ENCODE measurements at places on chromosomes 4 and X. TPM values are rescaled to one million over a fixed set of nuclear protein-coding genes. Genes with fewer than 3 reads are reported as not detected.

Gene CCNA2
- total RNA-seq = 51.3 TPM

Gene SUPT20HL1
- total RNA-seq = not detected

Gene CETN2
- total RNA-seq = 17.3 TPM

Gene SLITRK4
- total RNA-seq = 0.13 TPM

Gene PHKA2
- 7.4 TPM for total RNA-seq

Gene ATG4A
- 13.2 TPM for total RNA-seq

Gene DSPP
- total RNA-seq = not detected

Gene PNMA6A
- 1.0 TPM for total RNA-seq

Gene STEEP1
- total RNA-seq = 34.4 TPM

Gene RNF212
- total RNA-seq = 0.25 TPM

Gene ENAM
- not detected for total RNA-seq

Gene YTHDC1
- total RNA-seq = 31.6 TPM

Gene CRMP1
- 1.5 TPM for total RNA-seq

Gene SSX3
- total RNA-seq = not detected

Gene DAPP1
- total RNA-seq = not detected

Gene TRO
- total RNA-seq = 1.2 TPM

Gene SYTL4
- total RNA-seq = 16.8 TPM

Gene LONRF3
- 38.4 TPM for total RNA-seq

Gene MSX1
- 2.1 TPM for total RNA-seq

Gene RHOXF2
- total RNA-seq = not detected

Gene PPA2
- 50.8 TPM for total RNA-seq

Gene FAAH2
- 0.89 TPM for total RNA-seq

Gene FAM120C
- 2.4 TPM for total RNA-seq

Gene SULT1E1
- 2.3 TPM for total RNA-seq

Gene PPP4R3C
- not detected for total RNA-seq
